Keratinocyte (primary cell): ENCODE measurements at places on chromosomes 6 and 20.

DNA sequence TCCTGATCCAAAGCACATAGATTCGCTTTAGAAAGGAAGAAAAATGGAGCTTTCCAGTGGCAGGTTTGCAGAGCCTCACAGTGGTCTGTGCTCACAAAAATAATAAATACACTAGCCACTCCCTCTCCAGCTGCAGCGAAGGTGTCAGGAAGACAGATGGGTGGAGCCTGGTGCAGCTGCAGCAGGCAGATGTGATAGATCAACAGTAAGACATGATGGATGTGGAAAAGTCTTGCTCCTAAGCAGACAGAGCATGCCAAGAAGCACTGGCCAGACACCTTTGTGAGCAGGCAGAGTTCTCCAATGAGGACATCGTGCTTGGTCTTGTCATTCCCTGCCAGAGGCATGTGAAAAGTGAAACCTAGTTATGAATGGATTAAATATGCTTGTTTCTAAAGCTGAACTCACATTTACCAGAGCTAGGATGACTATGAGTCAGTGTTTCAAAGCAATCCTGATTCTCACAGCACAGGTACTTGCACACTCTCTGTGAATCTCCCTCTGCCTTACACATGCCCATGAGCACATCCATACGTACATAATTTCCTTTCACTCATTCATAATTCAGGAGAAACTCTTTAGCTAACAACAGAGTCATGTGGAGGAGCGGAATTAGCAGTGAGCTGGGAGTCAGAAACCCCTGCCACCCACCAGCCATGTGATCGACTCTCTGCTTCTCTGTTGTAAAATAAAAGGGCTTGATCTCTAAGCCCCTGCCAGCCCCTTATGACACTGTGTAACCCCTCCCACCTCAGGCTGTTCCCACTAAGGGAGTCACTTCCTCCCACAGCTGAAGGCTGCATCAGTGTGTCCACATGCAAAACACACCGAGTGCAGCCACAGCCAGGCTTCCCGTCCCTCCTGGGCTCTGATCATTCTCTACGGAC, 111.2 kb downstream of the SCML4 start:
- H3K4me3 ChIP-seq = peak overlapping the region; percentile 64
- DNase-seq = peak; percentile 30
- peaks cover 1% of the 10 kb centered on the region for H3K27me3 ChIP-seq
- H3K4me1 ChIP-seq = peaks cover 15% of the 10 kb centered on the region
- H3K36me3 ChIP-seq = no peaks in the 10 kb centered on the region
- H3K27ac ChIP-seq = peak overlapping the region; percentile 66

DNA sequence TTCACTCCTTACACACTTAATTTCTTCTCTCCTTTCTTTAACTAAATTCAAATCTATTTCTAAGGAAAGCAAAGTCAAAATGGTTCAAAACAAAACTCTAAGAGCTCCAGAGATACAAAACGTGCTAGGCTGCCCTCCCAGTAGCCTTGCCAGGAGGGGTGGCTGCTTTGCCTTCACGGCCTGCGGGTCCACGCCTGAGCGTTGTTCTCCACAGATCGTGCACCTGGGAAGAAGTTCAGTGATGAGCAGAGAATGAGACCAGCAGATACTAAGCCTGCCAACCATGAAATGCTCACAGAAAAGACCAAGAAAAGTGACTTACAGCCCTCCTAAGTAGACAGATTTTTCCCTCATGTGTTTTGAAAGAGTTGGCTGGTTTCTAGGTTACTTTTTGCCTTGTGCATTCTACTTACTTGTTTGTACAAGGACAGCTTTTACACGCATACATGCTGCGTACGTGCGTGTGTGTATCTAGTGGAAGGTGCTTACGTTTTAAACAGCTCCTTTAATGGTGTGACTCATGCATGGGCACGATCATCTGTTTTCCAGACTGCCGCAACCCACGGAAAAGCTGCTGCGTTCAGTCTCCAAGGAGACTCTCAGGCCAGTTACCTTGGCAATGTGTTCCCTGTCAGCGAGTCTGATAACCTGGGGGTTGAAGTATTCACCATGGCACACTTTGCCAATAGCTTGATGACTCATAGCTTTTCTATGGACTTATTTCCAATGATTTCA, 32.4 kb upstream of the PBOV1 start:
- peak overlapping the region; percentile 60 for H3K27ac ChIP-seq
- no peaks in the 10 kb centered on the region for H3K27me3 ChIP-seq
- H3K4me3 ChIP-seq = peak overlapping the region; percentile 32
- peak; percentile 38 for DNase-seq
- H3K36me3 ChIP-seq = no peaks in the 10 kb centered on the region

- no peak overlapping the region for H3K4me3 ChIP-seq
- no peaks in the 10 kb centered on the region for H3K27me3 ChIP-seq
- H3K27ac ChIP-seq = no peak overlapping the region
- H3K36me3 ChIP-seq = peaks cover 55% of the 10 kb centered on the region
- H3K4me1 ChIP-seq = no peaks in the 10 kb centered on the region
Observed at GRCh38 chr20:44945261-44945660, 14.9 kb downstream of the TOMM34 start.

DNA sequence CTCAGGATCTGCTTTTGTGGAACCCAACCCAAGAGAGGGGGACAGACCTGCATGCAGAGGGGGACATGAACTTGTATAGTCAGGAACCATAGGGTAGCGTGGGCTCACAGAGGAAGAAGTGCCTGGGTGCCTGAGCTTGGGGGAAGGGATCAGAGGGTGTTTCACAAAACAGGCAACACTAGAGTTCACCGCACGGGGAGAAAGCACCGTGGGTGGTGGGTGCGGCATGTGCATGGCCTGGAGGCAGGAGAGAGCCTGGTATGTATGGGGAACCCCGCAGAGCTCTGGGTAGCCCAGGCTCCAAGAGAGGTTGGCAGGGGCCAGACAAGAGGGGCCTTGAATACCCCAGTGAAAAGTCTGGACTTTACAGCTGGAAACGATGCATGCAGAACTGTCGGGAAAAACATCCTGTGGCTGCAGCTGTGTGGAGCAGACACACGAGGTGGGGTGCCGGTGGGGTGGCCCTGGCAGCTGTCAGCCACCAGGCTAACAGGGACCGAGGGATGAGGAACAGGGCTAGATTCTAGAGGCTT, 6.7 kb upstream of the EMILIN3 start:
- H3K36me3 ChIP-seq = no peaks in the 10 kb centered on the region
- DNase-seq = no peak
- no peak overlapping the region for H3K27ac ChIP-seq
- H3K4me1 ChIP-seq = no peaks in the 10 kb centered on the region
- H3K4me3 ChIP-seq = no peak overlapping the region
- peaks cover 29% of the 10 kb centered on the region for H3K27me3 ChIP-seq

DNA sequence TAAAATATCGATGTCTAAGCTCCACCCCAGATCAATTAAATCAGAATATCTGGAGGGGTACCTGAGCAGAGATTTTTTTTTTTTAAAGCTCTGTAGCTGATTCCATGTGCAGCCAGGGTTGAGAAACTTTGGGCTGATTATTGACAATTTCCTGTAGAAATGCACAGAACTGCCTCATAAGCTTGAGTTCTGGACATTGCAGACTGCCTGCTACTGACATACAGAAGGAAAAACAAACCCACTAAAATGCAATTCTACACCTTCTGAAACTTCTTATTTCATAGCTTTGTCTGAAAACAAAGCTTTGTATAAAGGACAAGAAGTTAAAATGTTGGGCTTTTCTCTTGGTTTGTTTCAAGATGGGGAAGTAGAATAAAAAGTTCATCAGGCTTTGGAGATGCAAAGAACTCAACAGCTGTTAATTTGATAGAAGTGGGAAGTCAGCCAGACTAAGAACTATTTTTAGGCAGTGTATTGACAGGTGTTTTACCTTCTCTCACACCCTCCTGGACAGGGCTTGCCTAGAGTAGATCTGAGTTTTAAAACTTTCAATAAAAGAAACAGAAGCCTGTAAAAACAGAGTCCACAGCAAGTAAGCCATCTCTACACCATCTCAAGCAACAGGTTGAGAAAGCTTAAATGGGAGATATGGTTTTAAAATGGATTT, 147.7 kb downstream of the KCNQ5 start:
- no peaks in the 10 kb centered on the region for H3K36me3 ChIP-seq
- no peak for DNase-seq
- no peaks in the 10 kb centered on the region for H3K4me1 ChIP-seq
- H3K27ac ChIP-seq = no peak overlapping the region
- H3K4me3 ChIP-seq = no peak overlapping the region

- no peak overlapping the region for H3K27ac ChIP-seq
- DNase-seq = peak; percentile 25
- no peaks in the 10 kb centered on the region for H3K4me1 ChIP-seq
Observed at GRCh38 chr6:55276745-55277530, 50.3 kb upstream of the GFRAL start.

DNA sequence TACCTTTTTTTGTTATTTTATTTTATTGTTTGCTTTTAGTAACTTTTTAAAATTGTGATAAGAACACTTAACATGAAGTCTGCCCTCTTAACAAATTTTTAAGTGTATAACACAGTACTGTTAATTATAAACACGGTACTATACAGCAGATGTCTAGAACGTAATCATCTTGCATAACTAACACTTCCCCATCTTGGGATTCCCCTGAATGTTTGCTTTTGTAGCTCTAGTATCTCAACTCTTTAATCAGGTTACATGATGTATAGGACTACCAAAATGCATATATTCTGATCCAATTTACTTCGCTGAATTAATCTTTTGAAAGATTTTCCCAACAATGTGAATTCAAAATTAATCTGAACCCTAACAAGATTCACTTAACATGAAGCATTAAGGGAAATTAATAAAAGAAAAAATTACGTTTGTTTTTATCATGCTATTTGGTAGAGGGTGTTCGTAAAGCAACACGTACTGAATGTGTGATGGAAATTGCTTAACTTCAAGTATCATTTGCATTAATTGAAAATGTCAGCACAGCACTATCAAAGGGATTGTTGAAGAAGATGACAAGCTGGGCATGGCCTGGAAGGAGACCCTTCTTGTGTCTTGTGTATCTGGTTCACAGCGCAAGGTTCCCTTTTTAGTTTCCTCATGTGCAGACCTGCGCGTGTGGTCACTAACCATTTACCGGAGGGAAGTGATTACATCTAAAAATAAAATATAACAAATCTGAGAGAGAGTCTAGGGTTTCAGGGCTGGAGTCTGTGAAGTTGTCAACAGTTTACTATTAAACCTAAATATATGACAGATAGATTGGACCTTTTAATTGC, 15.2 kb downstream of the COL19A1 start:
- H3K36me3 ChIP-seq = no peaks in the 10 kb centered on the region
- no peak overlapping the region for H3K27ac ChIP-seq
- no peaks in the 10 kb centered on the region for H3K27me3 ChIP-seq
- no peak for DNase-seq
- H3K4me1 ChIP-seq = no peaks in the 10 kb centered on the region
- no peak overlapping the region for H3K4me3 ChIP-seq

GRCh38 chr6:155183095-155183494, 80.7 kb upstream of the CLDN20 start:
- DNase-seq = no peak
- H3K27ac ChIP-seq = no peak overlapping the region
- no peaks in the 10 kb centered on the region for H3K36me3 ChIP-seq

- DNase-seq = no peak
- H3K4me3 ChIP-seq = no peak overlapping the region
- H3K27me3 ChIP-seq = peaks cover 3% of the 10 kb centered on the region
- peaks cover 8% of the 10 kb centered on the region for H3K4me1 ChIP-seq
Observed at GRCh38 chr6:27088068-27088467, 159.4 kb upstream of the PRSS16 start.
